ENCODE measurements at places on chromosomes 3 and 15.
A peak's percentile ranks its signal among the peaks of the same experiment; 100 is the strongest.

DNA sequence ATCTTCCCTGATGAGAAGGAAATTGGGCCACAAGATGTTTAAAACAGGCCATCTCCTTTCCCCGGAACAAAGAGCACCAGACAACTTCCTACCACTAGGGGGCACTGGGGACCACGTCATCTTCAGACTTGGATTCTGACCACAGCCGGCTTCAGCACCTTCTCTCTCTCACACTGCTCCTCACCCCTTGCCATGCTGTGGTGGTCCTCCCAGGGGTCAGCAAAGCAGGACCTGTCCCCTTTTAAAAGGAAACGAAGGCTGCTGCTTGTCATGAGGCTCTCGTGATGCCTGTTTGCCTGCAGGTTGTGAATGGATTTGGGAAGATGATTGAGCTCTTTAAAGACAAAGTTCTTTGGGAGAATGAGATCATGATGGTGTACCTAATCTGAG lies 16.2 kb downstream of the RFT1 start:
- DNase-seq = peak; percentile 34

DNA sequence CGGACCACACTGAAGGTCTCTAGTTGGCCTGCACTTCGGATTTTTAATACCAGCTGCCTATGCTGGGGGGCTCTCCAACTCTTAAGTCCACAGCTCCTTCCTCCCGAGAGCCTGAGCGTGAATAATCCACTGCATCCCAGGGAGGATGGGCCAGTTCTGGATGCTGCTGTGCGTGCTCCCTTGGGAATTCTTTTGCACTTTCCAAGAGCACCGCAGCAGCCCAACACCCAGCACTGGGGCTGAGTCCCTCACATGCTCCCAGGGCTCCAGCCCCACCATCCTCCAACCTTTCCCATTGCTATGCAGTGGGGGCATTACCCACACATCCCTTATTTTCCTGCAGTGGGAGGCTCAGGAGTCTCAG lies 136.4 kb upstream of the IQSEC1 start:
- DNase-seq = no peak

GRCh38 chr15:66842710-66843441 lies 140.8 kb downstream of the SMAD6 start:
- peak; percentile 90 for DNase-seq

DNA sequence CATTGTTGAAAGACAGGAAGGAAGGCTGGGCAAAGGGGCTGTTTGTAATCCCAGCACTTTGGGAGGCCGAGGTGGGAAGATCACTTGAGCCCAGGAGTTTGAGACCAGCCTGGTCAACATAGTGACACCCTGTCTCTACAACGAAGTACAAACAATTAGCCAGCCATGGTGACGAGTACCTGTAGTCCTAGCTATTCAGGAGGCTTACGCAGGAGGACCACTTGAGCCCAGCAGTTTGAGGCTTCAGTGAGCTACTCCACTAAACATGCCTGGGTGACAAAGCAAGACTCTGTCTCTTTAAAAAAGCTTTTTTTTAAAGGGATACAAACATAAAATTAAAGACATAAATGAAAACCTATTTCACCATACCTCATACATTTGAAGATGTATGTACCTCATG lies 11.1 kb downstream of the SERP1 start:
- no peak for DNase-seq

DNA sequence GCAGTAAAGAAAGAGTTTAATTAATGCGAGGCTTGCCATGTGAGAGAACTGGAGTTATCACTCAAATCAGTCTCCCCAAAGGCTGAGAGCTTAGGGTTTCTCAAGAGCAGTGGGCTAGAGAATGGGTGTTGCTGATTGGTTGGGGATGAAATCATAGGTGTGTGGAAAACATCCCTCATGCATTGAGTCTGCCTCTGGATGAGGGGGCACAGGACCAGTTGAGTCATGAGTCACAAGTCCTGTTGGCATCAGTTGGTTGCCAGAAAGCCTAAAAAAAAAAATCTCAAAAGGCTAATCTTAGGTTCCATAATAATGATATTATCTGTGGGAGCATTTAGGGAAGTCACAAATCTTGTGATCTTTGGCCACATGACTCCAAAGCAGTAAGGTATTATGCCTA lies 800.3 kb downstream of the TUSC7 start:
- DNase-seq = no peak

DNA sequence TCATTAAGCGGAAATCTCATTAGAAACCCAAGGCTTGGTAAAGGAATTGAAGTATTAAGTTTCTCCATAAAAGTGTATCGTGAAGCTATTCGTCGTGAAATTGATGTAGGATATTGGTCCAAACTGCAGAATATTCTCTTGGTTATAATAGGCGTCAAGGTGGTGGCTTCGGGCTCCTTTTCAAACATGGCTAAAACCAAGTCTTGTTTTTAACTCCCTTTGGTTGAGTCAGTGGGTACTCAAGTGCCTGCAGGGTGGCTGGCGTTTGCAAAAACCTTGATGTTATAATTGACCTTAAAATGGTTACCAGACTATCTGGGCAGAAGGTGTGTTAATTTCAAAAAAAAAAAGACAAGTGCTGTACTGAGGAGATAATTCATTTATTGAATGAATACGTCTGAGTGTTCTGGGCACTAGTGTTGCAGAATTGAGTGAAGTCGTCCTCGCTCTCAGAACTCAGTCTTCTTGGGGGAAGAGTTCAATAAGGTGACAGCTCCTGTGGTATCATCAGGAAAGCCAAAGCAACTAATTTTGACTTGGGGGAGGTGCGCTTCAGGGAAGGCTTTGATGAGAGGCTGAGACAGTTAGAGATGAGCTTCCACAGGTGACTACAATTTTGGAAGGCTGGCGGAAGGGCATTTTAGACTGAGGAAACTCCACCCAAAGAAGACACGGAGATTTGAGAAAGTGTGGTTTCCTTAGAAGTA lies 1.5 kb downstream of the UBE2Q2 start:
- DNase-seq = no peak

GRCh38 chr3:14248849-14249523 lies 70.4 kb downstream of the LSM3 start:
- no peak for DNase-seq

GRCh38 chr3:72475258-72476138 lies 372.7 kb downstream of the SHQ1 start:
- DNase-seq = no peak

- no peak for DNase-seq
Observed at GRCh38 chr15:54347082-54347827, 369.0 kb downstream of the UNC13C start.

DNA sequence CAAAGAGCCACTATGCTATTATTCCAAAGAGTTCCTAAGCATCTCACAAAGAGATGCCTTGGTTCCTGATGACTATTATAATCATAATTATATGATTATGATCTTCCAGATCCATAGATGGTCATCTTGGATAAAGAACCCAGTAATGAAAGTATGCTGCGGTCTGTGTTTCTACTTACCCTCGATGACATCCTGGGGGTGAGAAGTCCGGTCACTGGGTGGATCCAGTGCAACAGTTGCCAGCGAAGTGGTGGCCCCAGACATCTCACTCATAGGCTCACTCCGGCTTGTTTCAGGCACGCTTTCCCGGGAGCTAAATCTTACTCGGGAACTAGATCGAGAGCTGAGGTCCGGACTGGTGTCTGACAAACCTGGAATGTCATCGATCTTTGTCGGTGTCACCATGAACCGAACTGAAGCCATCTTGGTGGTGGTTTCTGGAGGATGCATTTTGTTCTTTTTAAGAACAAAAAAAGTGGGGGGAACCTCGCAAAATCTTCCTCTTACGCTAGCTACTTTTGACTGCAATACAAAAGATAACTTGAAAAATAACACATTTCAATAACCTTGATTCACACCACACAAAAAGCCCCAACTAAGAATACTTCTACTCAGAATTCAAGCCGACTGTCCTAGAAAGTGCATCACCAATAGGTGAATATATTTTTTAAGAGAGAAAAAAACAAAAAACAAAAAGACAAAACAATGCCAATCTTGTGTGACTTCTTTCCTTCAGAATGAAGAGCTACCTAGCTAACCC lies 1.2 kb downstream of the SLC12A6 start:
- DNase-seq = no peak

DNA sequence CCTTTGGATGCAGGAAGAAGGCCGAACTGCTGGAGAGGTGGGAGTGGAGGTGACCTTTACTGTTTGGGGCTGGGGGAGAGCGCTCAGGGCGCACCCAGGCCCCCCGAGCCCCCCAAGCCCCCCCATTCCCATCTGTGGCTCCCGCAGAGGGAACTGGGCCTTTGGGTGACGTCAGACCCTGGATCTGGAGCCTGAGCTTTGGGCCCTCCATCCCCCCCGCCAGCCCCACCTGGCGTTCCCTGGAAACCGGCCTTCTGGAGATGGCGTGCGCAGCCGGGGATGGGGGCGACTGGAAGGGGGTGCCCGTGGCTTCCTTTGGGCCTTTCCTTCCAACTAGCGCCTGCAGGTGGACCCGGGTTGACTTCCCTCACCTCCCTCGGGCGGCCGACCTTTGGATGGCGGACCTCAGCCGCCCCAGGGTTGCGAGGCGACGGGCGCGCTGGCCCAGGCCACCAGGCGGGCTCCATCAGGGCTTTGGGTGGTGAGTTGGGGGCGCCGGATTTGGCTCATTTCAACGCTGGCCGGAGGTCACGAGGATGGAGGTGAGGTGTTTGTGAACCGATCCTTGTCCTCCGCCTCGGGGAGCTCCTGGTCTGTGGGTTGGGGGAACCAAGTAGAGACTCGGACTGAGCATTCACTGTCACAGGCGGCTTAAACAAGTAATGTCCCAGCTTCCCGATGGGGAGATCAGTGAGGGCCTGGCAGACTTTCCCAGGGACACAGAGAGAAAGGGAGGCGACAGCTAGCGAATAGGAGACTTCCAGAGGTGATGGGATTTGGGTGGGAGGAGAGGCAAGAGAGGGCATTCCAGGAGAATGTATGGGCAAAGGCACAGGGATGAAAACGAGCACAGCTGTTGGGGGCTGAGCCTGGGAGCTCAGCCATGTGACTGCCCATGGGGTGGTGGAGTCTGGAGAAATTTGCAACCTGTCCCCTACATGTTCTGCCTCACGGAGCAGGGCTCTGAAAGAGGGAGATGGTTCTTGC lies 709 bp downstream of the SCAMP5 start:
- DNase-seq = no peak

GRCh38 chr3:69240651-69241568 lies 118.5 kb upstream of the LMOD3 start:
- no peak for DNase-seq

GRCh38 chr3:186427627-186428281 lies 65.7 kb upstream of the DGKG start:
- no peak for DNase-seq

DNA sequence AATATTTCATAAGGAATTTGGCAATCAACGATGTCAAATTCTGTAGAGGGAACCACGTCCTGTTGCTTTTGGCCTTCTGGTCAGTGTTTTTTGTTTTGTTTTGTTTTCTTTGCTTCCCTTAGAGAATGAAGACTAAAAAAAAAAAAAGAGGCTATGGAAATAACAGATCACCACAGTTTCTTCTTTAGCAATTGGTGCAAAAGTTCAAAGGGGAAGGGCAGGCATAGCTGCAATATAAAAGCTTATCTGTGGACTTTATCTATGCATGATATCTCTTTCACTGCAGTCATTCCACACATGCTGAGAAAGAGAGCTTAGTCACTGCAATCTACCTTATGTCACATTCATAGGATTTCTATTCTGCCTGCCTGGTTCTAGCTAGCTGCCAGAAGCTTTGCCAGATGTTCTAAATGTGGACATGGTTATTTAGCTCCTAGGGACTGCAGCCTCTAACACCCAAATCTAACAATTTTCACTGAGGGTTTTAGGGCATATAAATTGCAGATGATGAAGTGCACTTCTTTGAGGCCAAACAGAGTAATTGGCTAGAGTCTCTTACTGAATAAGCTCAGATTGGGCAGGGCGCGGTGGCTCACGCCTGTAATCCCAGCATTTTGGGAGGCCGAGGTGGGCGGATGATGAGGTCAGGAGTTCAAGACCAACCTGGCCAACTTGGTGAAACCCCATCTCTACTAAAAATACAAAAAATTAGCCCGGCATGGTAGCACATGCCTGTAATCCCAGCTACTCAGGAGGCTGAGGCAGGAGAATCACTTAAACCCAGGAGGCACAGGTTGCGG lies 637.2 kb downstream of the NTRK3 start:
- DNase-seq = no peak

DNA sequence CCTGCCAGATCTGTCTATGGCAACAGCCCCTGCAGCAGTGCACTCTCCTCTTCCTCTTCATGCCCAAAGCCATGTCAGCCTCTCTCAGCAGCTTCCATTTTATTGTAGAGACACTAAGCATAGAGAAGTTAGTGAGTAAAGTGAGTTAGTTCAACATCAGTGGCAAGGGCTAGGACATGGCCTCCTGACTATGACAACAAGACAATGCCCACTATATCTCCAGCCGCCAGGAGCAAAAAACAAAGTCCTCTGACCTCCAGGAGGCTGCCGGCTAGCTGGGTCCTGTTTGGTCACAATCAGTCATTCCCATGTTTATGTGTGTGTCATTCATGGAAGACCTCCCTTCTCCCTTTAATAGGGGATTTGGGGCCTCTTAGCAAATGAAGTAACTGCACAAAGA lies 14.9 kb downstream of the NR1I2 start:
- peak; percentile 42 for DNase-seq

DNA sequence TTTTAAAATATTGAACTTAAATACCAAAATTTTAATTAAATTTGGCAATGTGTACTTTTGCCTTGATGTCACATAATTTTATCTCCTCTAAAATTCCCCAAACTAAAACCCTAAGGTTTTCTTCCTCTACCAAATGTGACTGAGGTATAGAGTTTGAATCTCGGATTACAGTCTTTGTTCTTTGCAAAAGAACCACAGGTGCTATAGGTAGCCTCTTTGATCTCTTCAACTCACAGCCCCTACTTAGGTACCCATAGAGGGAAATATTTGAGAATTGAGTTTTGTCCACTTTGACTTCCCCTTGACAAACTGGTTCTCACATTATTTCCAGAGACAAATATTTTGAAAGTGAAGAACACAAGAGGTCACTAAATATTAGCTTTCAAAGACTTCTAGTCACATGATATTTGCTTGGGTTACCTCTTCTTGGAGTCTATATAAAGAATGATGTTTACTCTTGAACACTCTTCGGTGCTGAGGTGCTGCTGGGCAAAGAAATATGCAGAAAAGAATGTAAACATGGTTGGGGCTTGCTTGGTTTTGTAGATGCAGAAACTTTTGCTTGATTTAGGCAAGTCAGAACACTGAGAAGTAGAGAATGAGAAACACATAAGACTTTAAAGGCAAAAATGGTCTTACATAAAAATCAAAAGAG lies 120.8 kb upstream of the MCTP2 start:
- no peak for DNase-seq

GRCh38 chr3:59308001-59308400 lies 258.2 kb upstream of the CFAP20DC start:
- DNase-seq = no peak

DNA sequence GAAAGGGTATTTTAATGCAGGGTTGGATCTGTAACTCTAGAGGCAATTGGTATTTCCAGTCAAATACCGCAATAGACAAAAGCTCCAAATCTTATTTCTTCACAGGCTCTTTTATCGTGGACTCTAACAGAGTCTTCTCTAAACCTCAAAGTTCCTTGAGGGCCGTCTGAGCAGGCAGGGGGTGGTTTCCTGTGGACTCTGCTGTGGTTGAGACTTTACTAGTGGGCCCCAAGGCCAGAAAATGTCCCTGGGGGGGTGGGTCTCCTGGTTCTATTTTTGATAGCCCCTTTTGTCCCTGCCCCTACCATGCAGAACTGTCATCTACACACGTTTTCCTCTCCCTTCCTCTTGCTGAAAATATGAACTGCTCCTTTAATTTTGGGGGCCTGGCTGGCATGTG lies 80.1 kb downstream of the ASB7 start:
- no peak for DNase-seq

GRCh38 chr15:74954515-74954914 lies 2.1 kb downstream of the RPP25 start:
- no peak for DNase-seq

Data from HuH-7 (cell line).